ENCODE measurements at places on chromosomes 6 and 20.

GRCh38 chr6:113934101-113934500 is 36.8 kb downstream of the HDAC2 start:
- DNase-seq: no peak

DNA sequence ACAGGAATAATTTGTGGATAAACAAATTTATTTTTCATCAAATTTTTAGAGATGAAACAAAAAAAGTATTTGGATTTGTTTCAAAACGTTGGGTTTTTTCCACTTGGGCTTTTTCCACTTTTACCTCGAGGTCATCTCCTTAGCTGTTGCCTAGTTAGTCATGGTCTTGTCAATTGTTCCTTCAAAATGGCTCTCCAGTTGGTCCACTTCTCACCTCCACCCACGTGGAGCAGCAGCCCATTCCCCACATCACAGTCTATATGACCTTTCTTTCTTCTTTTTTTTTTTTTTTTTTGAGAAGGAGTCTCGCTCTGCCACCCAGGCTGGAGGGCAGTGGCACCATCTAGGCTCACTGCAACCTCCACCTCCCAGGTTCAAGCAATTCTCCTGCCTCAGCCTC is 6.7 kb upstream of the SLC4A11 start:
- no peak for DNase-seq

GRCh38 chr20:25580711-25581110 is 4.6 kb downstream of the NINL start:
- DNase-seq: no peak

DNA sequence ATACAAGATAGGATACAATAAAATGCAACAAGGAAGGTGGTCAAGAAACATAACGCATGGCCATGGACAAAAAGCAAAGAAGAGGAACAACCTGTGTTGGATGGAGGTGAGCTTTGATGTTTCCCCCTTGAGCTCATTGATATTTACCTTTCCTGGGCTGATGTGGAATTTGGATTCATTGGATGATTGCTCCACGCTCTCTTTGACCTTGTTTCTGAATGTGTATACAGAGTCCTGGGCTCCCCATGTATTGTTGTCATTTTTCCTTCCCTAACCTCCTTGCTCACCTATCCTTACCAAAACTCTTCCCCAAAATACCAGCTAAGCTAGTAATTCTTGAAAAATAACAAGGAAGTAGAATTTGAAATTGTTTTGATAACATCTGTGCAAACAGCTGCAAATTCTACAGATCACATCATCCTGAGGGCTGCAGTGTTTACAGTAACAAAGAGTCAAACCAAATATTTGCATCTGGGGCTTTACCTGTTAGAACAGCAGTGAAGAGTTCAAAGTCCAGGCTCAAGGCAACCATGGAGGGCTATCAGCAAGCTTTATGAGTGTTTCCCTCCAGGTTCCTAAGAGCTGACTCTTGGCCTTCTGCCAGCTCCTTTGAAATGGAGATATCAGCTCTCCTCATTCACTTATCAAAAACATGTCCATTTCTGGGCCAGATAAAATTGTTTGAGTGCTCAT is 214.3 kb upstream of the MARCKS start:
- peak; percentile 49 for DNase-seq

DNA sequence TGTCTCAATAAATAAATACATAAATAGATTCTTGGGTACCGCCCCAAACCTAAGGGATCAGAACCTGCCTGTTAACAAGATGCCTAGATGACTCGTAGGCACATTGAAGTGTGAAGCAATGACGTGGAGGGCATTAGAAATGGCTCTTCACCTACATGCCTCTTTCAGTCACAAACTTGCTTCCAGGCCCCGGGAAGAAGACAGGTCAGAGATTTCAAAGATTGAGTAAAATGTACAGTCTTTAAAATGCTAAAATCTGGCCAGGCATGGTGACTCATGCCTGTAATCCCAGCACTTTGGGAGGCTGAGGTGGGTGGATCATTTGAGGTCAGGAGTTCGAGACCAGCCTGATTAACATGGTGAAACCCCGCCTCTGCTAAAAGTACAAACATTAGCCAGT is 480.8 kb upstream of the JARID2 start:
- no peak for DNase-seq

- no peak for DNase-seq
Measured at GRCh38 chr6:162029873-162030576, 697.5 kb downstream of the PRKN start.

DNA sequence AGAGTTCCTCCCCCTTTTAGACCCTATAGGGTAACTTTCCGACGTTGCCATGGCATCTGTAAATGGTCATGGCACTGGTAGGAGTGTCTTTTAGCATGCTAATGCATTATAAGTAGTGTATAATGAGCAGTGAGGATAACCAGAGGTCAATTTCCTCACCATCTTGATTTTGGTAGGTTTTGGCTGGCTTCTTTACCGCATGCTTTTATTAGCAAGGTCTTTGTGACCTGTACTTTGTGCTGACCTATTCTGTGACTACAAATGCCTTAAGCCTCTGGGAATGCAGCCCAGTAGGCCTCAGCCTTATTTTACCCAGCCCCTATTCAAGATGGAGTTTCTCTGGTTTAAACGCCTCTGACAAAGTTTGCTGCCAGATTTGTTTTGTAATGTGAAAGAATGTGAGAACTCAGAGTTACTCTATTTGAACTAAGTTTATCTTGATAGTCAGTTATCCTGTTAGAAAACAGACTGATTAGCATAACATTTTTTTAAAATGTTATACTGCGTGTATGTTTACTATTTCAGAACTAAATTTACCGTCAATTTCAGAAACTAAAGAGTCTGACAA is 111.3 kb upstream of the PRSS16 start:
- no peak for DNase-seq

DNA sequence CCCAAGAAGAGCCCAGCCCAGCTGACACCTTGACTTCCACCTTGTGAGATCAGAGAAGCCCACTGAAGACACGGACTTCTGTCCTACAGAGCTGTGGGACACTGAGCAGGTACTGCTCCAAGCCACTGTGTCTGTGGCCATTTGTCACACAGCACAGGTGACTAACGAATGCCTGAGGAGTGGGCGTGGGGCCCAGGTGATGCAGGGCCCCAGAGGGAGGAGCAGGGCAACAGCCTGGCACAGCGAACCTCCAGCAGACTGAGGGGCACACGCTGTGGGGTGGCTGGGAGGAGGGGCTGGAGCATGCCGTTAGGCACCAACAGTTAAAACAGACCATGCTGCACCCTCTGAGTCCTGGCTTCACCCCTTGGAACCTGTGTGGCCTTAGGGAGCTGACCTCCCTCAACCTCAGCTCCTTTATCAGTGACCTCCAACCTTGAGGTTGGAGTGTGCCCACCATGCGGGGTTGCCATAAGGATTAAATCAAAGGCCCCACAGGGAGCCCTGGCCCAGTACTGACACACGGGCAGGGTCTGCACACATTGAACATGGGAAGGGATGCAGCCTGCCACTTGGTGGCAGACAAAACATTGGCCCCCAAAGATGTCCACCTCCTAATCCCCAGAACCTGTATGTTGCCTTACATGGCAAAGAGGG is 119.9 kb upstream of the CST7 start:
- DNase-seq: no peak

DNA sequence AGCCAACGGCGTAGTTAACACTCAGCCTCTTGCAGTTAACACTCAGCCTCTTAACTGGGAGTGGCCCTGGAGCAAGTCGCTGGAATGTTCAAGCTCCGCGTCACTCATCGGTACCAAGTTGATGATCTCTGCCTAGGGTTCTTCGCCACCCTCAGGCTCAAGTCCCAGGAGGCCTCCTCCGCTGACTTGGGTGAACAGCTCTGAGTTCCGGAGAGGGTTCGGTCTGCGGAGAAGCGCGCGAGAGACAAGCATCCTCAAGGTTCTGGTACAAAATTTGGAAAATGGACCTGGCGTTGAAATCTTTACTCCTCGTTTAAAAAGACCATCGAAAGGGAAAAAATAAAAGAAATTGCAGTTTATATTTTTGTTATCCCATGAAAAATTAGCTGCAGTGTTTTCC is 876 bp upstream of the DSP start:
- no peak for DNase-seq

DNA sequence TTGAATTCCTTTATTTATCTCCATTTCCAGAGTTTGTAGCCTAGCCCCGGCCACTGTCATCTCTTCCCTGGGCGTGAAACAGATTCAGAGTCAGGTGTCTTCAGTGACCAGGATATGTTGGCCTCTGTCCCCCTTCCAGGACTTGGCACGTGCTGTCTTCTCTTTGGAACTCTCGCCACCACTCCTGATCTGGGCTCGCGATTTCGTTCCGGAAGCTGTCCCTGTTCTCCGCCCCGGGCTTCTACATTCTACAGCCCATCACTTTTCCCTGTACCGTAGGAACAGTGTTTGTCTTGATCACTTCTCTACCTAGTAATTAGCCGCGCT is 739 bp downstream of the GSS start:
- DNase-seq: peak; percentile 28

DNA sequence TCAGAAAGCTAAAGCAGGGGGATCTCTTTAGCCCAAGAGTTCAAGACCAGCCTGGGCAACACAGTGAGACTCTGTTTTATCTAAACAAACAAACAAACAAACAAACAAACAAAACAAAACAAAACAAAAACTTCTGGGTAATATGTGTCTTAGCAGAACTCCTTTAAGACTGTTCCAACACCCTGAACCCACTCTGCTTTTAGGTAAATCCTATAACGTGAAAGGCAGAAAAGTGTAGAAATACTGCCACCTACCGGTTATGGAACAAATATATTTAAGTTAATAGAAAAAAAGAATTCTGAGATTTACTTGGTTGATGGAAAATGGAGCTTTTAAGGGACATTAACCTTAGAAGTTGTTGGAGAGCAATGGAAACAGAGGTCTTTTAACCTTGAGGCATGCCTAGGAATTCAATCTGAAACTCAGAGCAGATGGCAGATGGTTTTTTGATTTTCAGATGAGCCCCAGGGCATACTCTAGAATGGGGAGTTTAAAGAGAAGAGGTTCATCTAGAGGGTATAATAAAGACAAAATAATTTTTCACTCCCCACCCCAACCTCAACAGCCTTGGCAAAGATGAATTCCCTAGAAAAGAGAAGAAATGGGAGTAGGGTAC is 38.5 kb downstream of the SOD2 start:
- DNase-seq: peak; percentile 58

DNA sequence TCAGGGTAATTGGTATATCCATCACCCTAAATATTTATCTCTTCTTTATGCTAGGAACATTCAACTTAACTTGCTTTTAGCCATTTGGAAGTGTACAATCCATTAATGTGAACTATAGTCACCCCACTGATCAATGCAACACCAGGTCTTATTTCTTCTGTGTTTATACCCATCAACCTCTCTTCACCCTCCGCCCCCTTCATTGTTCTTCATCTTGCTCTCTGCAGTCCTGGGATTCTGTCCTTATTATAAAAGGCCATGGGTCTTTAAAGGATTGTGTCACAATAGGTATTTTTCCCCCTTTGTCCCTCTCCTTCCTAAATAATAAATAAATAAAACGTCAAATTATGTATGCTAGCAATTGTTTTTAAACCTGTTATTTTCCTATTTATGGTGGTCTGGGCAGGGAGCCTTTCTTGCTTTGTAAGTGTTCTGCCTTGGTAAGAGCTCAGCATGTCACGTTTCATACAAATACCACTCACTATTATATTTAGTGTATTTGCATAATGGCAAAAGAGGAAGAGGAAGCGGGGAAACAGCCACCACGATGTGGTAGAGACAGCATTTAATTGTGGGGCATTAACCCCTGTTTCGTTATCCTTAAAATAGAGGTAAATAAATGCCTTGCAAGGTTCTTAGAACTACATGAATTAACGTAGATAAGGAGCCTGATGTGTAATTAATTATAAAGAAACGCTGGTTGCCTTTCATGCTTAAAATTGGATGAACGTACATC is 1.9 kb downstream of the ABRACL start:
- DNase-seq: no peak

- DNase-seq: no peak
Measured at GRCh38 chr20:21433329-21433890, 36.1 kb upstream of the NKX2-4 start.

DNA sequence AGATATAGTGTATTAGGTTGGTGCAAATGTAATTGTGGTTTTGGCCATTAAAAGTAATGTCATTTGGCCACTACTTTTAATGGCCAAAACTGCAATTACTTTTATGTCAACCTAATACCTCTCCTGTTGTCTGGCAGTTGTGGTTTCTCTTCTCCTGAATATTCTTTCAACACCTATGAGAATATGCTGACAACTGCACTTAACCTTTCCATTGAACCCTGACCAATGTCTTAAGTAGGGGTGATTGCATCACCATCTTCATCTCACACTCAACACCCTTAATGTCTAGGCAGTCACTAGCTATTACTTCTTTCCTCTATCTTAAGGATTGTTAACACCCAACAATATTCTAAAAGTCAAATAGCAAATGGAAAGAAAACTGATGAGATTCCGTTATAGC is 200.5 kb upstream of the HSF2 start:
- no peak for DNase-seq

GRCh38 chr6:64334636-64335035 is 699.0 kb downstream of the PHF3 start:
- DNase-seq: no peak

- DNase-seq: no peak
Measured at GRCh38 chr6:24867104-24867703, 68.5 kb upstream of the ARMH2 start.

DNA sequence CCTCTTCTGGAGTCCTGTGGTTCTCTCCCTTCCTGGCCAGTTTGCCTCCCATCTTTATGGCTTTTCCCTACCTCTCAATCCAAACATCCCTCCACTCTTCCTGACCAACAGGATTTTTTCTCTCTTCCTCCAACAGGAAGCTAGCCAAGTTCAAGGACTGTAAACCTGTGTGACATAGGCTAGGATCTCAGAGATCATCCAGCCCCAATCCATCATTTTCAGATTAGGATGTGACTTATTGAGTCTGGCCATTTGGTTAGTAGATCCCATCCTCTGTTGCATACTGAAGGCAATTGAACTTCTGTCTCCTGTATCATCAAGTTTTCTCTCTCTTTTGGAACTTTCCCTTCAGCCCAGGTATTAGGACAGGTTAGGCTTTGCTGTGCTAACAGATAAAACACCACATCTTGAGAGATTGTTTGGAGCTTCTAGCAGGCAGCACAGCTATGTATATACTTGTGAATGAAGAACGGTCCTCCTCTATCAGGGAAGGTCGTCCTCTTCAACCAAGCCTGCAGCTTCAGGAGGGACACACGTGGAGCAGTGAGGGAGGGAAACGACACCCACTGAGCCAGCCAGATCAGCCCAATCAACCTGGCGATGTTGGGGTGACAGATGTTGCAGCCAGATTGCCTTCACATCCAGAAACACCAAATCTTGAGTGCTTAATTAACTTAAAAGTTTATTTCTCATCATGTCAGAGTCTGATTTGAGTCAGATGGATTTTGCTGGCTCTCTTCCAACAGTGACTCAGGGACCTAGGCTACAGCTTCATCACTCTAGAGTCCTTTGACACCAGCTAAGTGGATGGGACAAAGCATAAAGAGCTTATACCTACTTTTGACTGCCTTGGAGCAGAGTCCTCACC is 106.8 kb downstream of the GJA10 start:
- peak; percentile 18 for DNase-seq

- no peak for DNase-seq
Measured at GRCh38 chr6:154197196-154197860, 158.3 kb downstream of the OPRM1 start.

- DNase-seq: peak; percentile 73
Measured at GRCh38 chr6:43436577-43437282, 9.4 kb downstream of the ABCC10 start.
